ENCODE measurements at places on chromosomes 7 and 10. TPM values are rescaled to one million over a fixed set of nuclear protein-coding genes. Genes with fewer than 3 reads are reported as not detected.

DNA sequence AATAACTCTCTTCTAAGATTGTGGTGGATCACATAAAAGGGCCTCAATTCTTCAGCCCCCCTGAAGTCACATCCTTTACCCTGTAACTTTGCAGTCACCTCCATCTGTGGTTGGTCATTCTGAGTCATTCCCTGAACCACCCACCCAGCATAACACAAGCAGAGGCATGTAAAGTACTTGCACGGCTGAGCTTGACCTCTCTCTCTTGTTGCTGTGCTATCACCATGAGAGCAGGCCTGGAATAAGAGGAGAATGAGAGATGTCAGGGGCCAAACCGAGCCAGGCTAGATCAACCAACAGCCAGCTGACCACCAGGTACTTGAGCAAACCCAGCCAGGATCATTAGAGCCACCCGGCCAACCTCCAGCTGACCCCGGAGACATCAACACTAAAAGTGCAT, 13.5 kb upstream of the STK17A start:
- no peak for DNase-seq

INSYN2A gene
- 1.7 TPM for total RNA-seq

IGF2BP3 gene
- 92.8 TPM for total RNA-seq

FAM20C gene
- total RNA-seq = 3.1 TPM

DNA sequence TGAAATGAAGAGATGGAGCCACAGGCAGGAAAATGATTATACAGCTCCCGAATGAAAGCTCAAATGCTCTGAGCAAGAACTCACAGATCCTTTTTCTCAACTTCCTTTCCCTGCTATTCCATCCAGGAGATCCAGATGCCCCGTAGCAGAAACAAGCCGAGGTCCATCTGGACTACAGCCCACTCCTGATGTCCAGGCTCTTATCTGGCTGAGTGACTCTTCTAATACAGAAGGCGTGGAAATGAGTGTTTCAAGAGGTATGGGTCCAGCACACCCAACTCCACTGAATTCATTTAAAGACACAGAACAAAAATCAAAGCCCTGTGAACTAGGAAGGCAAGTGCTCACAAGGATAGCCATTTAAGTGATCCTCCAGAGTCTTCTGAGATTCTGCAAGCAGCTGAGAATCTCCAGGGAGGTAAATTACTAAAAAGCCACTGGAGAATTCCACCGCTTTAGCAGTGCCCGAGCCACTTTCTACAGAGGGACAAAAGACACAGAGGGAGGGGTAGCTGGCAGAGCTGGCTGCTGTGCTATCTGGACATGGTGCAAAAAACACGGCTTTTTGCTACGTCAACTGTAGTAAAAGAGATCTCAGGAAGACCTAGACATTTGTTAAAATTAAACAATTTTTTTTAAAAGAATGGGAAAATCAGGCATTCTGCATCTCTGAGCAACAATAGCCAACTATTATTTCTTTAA, 24.5 kb downstream of the FAM171A1 start:
- DNase-seq = no peak

- DNase-seq = no peak
Observed at GRCh38 chr7:6111041-6111440, 79.9 kb downstream of the ANKRD61 start.

GRCh38 chr10:129580010-129580409, 113.0 kb downstream of the MGMT start:
- DNase-seq = no peak

- no peak for DNase-seq
Observed at GRCh38 chr10:52870562-52870961, 98.0 kb upstream of the MBL2 start.

H2BK1 gene
- total RNA-seq = not detected

ASAH2 gene
- 1.7 TPM for total RNA-seq

- DNase-seq = no peak
Observed at GRCh38 chr10:32400961-32401360, 45.0 kb upstream of the CCDC7 start.

GRCh38 chr7:2023877-2024566, 208.7 kb downstream of the MAD1L1 start:
- no peak for DNase-seq

- no peak for DNase-seq
Observed at GRCh38 chr10:102652170-102652916, 8.1 kb downstream of the TRIM8 start.

DNA sequence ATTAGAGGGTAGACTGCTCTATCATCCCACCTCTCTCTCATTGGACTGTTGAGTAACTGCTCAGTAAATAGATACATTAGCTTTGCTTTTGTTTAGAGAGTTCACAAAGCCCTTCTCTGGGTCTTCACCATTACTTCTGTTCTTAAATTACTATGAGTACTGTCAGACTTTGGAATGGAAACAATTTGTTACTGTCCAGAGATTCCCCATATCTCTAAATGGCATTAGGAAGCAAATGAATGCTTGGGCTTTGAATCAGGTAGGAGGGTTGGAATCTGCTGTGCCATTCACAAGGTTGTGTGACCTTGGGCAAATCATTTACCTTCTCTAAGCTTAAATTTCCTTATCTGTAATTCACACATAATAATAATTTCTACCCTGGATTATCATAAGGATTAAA, 541.0 kb upstream of the FZD8 start:
- no peak for DNase-seq

HYAL4 gene
- total RNA-seq = 3.1 TPM

SHTN1 gene
- total RNA-seq = 106 TPM

DNA sequence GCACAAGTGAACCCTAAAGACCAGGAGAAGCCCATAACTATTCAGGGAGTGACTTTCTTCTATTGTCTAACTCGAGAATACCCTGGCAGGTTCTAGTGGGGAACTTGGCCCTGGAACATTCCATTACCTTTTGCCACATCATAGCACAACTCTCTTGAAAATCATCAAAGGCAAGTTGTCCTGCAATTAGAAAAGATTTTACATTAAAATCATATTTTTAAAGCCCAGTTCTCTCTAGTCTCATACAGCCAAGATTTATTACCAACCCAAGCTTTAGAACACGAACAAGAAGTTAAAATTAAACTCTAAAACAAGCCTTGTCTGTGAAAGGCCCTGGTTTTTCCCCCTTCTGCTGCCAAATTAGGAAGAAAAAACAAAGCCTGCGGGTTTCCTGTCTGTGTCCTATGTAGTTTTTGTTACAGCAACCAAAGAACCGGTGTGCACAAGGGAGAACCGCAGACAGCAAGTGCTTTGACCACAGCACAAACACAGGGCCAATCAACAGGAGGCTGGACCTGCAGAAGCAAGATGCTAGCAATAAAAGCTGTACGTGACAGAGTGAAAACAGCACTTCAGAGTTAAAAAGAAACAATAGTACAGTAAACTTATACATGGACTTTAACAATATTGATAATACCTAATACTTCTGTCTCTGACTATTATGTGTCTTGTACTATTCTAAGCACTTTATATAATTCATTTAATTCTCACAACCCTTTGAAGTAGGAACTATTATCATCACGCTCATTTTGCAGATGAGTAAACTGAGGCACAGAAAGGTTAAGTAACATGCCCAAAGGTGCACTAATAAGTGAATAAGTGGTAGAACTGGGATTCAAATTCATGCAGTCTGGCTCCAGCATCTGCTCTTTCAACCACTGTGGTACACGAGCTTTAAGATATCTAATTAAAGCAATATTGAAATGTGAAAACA, 65.8 kb downstream of the STK17A start:
- no peak for DNase-seq

- DNase-seq = no peak
Observed at GRCh38 chr7:141511316-141511675, 39.9 kb upstream of the AGK start.

DNA sequence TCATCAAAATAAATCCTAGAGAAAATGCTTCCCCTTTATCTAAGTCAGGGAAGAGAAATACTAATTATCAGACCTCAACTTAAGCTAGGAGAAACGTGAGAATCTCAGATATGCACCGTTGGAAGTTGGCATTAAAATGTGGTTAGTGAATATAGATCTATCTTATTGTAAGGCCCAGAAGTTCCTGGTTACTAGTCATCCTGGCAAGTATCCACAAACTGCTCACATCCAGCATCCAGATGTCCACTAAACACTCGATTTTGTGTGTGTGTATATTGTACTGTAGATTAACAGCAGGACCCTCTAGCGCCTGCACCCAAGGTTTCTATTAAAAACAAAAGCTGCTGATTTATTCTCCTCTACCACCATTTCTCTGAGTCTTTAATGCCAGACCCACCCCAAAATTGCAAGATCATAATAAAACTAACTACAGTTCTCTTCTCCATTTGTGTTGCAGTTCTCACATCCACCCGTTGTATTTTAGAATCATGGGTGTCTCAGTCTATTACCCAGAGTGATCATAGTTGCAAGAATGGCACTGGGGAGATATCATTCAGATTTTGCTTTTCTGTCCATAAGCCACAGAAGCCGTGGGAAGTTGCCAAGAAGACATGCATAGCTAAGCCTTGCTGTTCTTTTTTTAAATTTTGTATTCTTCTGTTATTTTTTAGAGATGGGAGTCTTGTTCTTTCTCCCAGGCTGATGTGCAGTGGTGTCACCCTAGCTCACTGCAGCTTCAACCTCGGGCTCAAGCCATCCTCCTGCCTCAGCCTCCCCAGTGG, 165.4 kb downstream of the KIAA1217 start:
- no peak for DNase-seq

- DNase-seq = no peak
Observed at GRCh38 chr10:22369434-22370072, 24.3 kb downstream of the SPAG6 start.

DNA sequence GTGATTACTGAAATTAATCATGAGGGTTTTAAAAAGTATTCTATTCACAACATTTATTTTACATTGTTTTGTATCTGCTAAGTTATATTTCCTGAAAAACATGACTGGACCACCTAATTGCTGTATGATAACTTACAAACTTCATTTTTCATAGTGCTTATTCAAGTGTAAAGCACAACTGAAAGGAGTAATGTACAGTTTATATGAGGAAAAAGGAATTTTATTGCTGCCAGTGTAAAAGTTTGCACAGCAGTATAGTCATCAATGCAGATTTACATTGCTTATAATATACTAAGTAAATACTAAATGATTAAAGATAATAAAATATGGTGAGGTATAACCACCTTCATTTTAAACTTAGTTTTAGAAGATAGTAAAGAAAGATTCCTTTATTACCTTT, 4.0 kb downstream of the PTEN start:
- DNase-seq = no peak

MYO3A gene
- 11.4 TPM for total RNA-seq

LRRTM3 gene
- not detected for total RNA-seq

DNA sequence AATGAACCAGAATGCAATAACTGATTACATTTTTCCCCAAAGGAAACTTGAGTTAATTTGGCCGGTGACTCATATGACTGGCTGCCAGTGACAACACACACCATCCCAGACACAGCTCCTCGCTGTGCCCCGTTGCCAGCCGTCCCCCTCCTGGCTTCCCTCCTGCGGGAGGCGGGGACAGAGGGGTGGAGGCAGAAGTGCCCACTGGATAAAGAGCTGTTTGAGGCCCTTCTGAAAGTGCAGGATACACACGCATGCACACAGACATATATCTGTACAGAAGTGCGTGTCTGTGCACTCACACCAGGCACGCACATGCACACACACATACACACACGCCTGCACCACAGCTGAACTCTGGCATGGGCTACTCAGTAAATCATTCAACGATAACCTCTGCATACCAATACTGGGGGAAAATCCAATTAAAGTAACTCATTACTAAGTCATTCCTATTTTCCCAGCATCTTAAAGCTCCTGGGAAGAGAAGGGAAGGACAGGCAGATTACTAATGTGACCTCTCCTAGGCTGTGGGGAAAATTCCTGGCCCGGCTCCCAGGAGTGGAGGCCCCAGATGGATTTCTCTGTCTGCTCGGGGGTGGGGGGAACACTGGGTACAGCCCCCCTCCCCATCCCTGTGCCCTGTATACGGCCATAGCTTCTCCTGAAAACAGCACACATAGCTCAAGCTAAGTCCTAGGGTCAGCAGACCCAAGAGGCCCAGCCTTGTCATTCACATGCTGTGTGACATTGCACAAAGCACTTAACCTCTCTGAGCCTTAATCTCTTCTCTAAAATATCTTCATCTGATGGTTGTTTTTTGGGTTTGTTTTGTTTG, 52.3 kb upstream of the MYL10 start:
- no peak for DNase-seq
